ENCODE measurements at places on chromosomes 2 and 18.

GRCh38 chr18:74645679-74646078 lies 48.0 kb downstream of the ZNF407 start:
- no peak for DNase-seq

- no peak for DNase-seq
These were observed 87.0 kb downstream of the ALPK2 start for GRCh38 chr18:58541789-58542425.

DNA sequence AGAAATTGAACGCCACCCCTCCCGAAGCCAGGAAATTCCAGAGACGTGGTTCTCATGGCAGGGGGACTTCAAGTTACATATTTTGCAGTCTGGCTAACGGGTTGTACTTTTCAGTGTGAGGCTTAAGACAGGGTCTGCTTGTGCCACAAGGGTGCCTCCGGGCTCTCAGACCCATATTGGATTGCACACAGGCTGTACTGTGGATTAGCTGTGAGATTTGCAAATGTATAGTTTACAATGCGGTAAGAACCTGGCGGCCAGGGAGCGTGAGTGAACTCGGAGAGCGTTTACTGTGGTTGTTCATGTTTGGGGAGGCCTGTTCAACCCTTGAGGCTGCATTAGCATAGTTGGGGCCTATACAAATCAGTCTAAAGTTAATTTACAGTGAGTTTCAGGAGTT lies 143.9 kb upstream of the SIX2 start:
- DNase-seq: no peak

GRCh38 chr2:7053650-7054265 lies 136.5 kb downstream of the RNF144A start:
- no peak for DNase-seq

DNA sequence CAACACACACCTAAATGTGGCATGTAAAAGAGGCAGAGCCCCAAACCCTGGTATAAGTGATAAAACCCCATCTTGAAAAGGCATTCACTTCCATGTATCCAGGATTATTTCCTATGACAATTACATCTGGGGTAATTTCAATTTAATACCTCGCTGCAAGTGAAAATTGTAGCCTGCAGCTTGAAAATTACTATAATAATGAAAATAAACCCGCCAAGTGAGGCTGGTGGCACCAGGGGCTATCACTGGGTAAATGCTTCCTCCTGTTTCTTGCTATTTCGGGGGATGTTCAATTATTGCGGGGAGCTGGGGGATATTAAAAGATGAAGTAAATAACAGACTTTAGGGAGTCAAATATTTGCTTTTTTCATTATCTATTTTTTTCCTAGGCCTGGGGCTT lies 159.5 kb upstream of the CAPN13 start:
- DNase-seq: no peak

DNA sequence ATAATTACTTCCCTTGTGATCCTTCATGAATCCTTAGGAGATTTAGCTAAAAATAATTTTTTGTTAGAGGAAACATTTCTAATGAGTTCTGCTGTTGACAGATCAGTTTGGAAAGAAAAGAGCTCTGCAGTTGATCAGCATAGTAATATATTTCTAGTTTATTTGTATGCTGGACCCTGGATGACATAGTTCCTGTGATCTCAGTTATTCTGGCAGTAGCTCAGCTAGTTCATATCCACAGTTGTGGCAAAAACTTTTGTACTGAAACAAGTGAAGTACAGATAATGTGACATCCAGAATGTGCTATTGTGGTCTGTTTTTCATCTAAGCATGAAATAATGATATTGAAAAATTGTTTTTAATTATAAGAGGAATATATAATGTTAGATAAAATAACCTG lies 33.7 kb downstream of the ABI2 start:
- no peak for DNase-seq

DNA sequence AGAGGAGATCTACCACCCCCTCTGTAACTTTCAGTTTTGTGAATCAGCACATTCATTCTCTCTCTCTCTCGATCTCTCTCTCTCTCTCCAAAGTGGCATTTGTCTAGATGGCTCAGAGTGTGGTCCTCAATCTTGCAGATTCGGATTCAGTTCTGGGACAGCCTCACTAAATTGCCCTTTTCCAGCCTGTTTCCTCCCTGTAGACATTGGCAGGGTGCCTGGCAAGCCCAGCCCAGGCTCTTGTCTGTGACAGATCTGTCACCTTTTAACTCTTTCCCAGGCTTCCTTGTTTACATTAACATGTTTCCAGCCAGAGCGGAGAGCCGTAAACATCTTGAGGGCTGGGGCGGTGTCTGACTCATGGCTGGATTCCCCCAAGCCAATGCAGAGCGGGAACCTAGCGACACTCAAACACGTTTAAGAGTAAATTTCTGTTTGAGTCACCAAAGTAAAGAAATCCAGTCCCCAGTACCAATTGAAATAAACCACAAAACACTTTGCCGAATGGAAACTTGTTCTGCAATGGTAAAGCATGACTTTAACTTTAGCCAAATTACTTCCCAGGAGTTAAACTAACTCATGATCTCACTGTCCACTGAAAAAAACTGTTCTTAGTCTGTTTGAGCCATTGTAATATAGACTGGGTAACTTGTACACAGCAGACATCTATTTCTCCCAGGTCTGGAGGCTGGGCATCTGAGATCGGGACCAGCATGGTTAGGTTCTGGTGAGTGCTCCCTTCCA lies 6.6 kb upstream of the CYP27C1 start:
- DNase-seq: no peak

DNA sequence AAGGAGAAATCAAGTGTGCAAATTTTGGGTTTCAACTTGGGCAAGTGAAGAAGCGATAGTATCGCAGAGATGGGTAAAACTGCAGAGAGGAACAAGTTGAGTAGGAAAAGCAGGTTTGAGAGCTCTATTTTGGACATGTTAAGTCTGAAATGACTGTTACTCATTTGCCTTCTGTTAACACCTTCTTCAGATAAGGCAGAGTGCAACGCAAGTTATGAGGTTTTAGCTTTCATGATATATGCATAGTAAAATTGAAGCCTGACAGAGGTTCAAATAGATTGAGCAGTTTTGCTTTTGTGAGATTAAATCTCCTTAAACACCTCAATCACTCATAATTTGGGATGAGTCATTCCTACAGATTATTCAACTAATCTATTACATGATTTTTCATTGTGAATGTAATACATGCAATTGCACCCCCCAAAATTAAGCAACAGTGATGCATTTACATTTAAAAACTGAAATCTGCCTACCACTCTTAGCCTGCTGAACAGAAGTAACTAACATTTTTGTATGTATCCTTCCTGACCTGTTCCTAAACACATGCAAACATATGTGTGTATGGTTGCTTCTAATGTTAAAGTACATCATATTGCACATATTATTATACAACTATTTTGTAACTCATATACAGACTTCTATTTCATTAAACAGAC lies 575.4 kb downstream of the ARHGAP15 start:
- no peak for DNase-seq

DNA sequence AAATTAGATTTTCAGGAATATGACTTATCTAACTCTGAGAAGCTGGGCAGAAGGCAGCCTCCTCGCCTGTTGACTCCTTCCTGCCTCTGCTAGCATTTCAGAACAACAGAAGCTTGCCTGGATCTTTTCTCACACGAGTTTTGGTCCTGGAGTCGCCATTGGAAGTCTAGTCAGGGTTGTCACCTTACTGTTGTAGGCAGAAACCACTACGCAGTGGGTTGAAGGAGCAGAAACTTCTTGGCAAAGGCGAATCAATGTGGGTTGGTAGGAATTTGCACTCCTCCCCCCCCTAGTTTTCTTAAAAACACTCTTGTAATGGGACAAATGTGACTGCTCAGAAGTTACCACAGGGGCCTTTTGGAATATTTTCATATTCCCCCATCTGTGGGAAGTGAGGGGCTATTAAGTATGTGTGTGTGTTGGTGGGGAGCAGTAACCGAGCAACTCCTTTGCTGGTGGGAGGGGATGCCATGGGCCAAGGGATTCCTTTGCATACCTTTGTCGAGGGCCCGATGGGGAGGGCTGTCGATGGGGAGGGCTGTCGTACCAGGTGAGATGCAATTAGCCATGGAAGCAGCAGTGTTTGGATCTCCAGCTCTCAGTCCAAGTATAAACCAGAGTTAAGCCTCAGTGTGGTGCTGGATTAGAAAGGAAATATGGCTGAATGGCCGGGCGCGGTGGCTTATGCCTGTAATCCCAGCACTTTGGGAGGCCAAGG lies 117.4 kb downstream of the FMNL2 start:
- DNase-seq: no peak

GRCh38 chr2:63189026-63189425 lies 138.4 kb downstream of the OTX1 start:
- no peak for DNase-seq

- no peak for DNase-seq
These were observed 70.9 kb upstream of the ARL5A start for GRCh38 chr2:151899156-151899555.

DNA sequence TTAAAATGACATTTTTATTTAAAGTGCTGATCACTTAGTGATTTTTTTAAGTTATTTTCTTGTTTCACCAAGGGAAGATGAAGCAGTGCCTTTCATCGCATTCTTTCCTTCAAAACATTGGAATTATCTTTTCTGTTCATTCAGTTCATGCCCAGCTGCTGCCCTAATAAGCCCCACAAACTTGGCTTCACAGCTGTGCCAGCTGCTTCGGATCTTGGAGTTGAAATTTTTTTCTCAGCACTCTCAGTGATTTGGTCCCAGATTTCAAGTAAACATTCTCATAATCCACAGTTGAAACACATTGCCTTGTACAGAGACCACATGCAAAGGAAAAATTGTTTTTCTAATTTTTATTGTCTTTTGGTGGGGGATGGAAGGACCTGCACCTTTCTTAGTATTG lies 353.3 kb upstream of the LRP1B start:
- DNase-seq: no peak

GRCh38 chr2:27006602-27007415 lies 26.0 kb upstream of the TMEM214 start:
- DNase-seq: no peak

DNA sequence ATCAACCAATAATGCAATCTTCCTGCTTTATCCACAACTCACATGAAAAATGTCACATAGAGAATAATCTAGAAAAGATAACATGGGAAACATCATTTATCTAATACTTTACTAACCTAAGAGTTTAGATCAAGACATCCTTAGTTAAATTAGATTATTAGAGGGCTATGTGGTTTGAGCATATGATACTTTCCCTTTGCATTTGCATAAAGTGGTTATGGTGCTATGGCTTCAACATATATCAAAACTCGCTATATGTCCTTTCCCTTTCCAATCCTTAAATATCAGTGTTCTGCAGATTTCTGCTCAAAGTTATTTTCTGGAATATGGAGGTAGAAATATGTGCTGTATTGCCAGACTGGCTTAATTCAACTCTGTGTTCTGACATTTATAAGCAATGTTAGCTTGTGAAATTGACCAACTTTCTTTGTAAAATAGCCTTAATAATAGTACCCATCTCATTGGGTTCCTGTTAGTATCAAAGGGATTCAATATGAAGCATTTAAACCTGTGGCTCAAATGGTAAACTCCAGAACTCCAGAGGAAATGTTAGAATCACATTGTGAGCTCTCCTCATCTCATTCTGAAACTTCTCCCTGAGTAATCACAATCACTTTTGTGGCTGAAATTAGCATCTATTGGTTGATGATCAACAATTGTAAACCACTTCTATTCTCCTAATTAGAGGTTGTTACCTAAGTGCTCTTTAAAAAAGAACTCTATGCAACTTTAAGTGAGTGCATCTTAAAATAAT lies 1089.9 kb upstream of the SLC39A10 start:
- no peak for DNase-seq

DNA sequence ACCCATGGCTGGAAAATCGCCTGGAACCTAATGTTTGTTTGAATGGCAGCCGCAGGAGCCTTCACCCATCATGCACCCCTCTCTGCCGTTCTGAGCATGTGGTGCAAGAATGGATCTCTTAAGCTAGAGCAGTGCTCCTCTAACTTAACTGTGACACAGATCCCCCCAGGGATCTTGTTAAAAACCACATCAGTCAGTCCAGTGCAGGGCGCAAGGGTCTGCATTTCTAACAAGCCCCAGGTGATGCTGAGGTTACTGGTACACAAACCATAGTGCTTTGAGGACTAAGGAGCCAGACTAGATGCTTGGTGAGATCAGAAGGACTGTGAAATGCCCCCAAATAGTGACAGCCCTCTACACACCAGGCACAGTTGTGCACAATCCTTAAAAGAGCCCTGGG lies 87.1 kb upstream of the KCTD1 start:
- DNase-seq: no peak

- no peak for DNase-seq
These were observed 147.2 kb upstream of the L3MBTL4 start for GRCh38 chr18:6561862-6562291.

- no peak for DNase-seq
These were observed 248.5 kb upstream of the RND3 start for GRCh38 chr2:150735894-150736498.

GRCh38 chr2:181408861-181409260 lies 48.3 kb upstream of the ITGA4 start:
- DNase-seq: no peak

- no peak for DNase-seq
These were observed 49.2 kb upstream of the KCNG2 start for GRCh38 chr18:79748321-79749180.

DNA sequence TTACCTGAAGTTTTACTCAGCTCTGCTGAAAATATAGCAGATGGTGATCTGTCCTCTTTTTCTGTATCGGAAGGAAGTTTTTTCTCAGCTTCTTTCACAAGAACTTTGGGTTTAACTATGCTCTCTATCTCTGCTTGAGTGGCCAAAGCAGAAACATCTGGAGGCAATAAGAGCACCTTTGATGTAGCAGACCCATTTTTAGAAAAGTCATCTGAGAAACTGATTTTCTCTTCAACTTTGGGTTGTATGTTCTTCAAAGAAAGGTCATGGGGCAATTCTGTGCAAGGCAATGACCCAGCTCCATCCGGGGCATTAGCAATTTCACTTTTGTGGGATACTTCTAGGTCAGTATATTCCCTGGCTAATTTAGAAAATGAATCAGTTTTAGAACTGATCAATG lies 25.2 kb downstream of the RTN4 start:
- DNase-seq: no peak

DNA sequence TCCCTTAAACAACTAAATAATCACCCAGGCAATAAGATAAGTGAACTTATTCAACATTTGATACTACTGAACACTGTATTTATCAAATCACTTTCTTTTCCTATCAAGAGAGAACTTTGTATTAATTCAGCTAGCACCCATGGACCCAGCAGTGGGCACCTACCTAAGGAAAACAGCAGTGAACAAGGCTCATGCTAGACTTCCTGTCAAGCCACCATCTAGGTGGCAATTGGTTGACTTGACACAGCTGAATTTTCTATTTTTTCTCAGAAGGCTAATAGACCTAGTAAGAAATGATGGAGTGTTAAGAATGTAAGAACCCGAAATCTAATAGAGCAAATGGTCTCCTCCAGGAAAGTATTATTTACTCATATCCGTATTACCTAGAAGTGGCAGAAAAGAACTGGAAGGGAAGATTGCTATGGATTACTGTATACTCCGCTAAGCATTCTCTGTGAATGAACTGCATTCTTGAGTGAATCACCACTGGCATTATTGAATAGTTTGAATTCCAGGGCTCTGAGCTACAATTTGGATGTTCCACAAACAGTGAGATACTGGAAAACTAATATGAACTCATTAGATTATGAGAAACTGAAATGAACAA lies 988.2 kb upstream of the CDH2 start:
- DNase-seq: no peak

- DNase-seq: no peak
These were observed 347.1 kb upstream of the FAM98A start for GRCh38 chr2:33946193-33946592.

Data from cortex of kidney (tissue), 1 donor.